ENCODE measurements at places on chromosomes 5 and 9. TPM values are rescaled to one million over a fixed set of nuclear protein-coding genes. Genes with fewer than 3 reads are reported as not detected.

PRLR gene
- polyA plus RNA-seq: 0.60 TPM

NME5 gene
- polyA plus RNA-seq: not detected

FLT4 gene
- polyA plus RNA-seq: 0.23 TPM

FAM221B gene
- not detected for polyA plus RNA-seq

CCDC171 gene
- polyA plus RNA-seq: 0.46 TPM

MZB1 gene
- polyA plus RNA-seq: 3.9 TPM

GFRA3 gene
- 0.69 TPM for polyA plus RNA-seq

CARD6 gene
- polyA plus RNA-seq: 2.8 TPM

C5orf58 gene
- polyA plus RNA-seq: not detected

GRCh38 chr9:27019589-27019988, 14.1 kb upstream of the LRRC19 start:
- no peak overlapping the region for H3K4me3 ChIP-seq
- no peak for DNase-seq
- no peaks in the 10 kb centered on the region for H3K27me3 ChIP-seq
- H3K27ac ChIP-seq: no peak overlapping the region
- no peaks in the 10 kb centered on the region for H3K4me1 ChIP-seq

- no peaks in the 10 kb centered on the region for H3K36me3 ChIP-seq
- no peak for DNase-seq
- no peak overlapping the region for H3K27ac ChIP-seq
- no peaks in the 10 kb centered on the region for H3K27me3 ChIP-seq
- peaks cover 6% of the 10 kb centered on the region for H3K4me1 ChIP-seq
Measured at GRCh38 chr5:143195491-143195890, 208.0 kb downstream of the NR3C1 start.

DNA sequence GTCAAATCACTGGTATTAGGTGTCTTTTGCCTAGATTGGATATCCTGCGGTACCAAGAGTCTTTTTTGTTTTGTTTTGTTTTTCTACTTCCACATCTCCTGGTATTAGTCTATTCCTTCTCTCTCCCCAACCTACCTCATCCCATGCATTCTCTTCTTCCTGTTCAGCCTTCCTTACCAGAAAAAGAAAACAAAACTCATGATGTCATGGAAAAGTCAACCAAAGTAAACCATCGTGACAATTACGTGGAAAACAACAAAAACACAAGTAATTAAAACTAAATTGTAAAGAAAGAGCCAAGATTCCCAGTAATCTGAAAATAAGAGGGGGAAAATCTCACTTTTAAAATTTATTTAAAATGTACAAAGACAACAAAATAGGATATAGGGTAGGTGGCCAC, 38.3 kb downstream of the TMEM167A start:
- peaks cover 9% of the 10 kb centered on the region for H3K4me1 ChIP-seq
- H3K27me3 ChIP-seq: no peaks in the 10 kb centered on the region
- H3K36me3 ChIP-seq: no peaks in the 10 kb centered on the region

GRCh38 chr5:6464441-6464840, 15.8 kb downstream of the UBE2QL1 start:
- no peaks in the 10 kb centered on the region for H3K36me3 ChIP-seq
- no peaks in the 10 kb centered on the region for H3K4me1 ChIP-seq
- H3K27ac ChIP-seq: no peak overlapping the region
- no peaks in the 10 kb centered on the region for H3K27me3 ChIP-seq
- DNase-seq: no peak
- H3K4me3 ChIP-seq: no peak overlapping the region

DNA sequence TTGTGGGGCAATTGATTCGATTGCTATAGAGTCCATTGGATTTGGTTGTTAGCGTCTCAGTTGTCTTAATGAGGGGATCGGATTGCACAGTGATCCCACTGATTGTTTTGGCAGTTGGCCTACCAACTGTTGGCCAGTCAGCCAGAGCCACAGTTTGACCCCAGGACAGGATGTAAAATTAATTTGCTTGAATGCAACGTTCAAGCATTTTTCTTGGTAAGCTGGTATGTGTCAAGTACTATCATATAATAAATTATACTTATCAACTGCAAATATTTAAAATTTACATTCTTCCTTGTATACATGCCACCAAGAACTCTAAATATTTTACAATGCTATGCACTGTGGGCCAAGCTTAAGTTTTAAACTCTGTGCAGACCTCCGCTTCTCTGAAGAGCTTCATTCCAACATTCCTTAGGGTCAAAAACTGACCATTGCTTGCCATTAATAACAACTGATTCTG, 80.4 kb upstream of the OSMR start:
- H3K36me3 ChIP-seq: no peaks in the 10 kb centered on the region
- DNase-seq: no peak
- H3K4me3 ChIP-seq: no peak overlapping the region
- H3K27me3 ChIP-seq: no peaks in the 10 kb centered on the region

DNA sequence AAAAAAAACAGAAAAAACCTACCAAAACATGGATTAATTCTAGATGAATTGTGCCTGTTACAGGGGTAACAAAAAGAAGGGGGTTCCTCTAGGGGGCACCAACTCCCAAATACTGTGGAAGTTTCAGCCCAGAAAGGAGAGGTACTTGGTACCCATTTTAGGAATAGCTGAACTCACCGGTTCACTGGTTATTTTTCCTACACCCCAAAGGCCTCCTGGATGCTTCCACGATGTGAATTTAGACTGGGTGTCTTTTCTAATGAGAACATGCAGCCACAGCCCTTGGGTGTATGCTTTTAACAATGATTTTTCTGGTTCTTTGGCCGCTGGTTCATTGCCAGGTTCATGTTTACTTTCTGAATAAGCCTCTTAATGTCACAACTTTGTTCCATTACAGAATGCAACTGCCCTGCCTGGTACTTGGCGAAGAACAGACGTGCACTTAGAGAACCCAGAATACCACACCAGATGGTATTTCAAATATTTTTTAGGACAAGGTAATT, 46.7 kb downstream of the GARNL3 start:
- H3K4me3 ChIP-seq: no peak overlapping the region
- no peaks in the 10 kb centered on the region for H3K27me3 ChIP-seq
- no peak for DNase-seq
- H3K36me3 ChIP-seq: peaks cover 8% of the 10 kb centered on the region
- peaks cover 11% of the 10 kb centered on the region for H3K4me1 ChIP-seq

GRCh38 chr5:80409367-80409966, 1.6 kb downstream of the ZFYVE16 start:
- H3K36me3 ChIP-seq: no peaks in the 10 kb centered on the region
- peak overlapping the region; percentile 83 for H3K4me3 ChIP-seq
- peaks cover 18% of the 10 kb centered on the region for H3K4me1 ChIP-seq
- peak overlapping the region; percentile 99 for H3K27ac ChIP-seq
- DNase-seq: no peak
- H3K27me3 ChIP-seq: no peaks in the 10 kb centered on the region

DNA sequence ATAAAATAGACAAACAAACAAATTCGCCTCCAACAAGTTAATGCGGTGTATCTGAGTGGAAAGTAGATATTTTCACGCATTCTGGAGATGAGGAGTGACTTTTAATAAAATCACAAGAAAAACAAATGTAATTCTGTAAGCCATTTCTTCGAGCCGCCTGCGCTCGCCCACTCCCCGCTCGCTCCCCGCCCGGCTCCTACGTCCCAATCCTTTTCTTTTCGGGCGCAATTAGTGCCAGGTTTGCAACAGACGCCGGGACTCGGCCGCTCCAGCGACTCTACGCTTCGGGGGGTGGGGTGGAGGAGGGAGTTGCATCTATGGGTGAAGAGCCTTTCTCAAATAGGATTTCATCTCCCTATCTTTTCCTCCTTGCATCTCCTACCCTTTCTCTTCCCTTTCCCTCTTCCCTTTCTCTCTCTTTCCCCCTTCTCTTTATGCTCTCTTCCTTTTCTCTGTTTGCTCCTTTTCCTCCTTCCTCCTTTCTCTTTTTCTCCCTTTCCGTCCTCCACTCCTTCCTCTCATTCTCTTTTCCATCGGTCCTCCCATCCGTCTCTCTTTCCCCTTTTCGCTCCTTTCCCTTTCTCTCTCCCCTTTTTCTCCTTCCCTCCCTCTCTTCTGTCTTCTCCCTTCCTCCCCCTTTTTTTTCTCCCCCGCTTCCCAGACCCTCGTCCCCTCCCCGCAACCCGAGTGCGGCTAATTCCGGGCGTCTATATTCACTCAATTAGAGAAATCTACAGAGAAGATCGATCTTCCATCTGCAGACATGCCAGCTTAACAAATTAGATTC, 6.1 kb upstream of the OTP start:
- H3K4me1 ChIP-seq: peaks cover 34% of the 10 kb centered on the region
- H3K27ac ChIP-seq: no peak overlapping the region
- peaks cover 57% of the 10 kb centered on the region for H3K27me3 ChIP-seq

DNA sequence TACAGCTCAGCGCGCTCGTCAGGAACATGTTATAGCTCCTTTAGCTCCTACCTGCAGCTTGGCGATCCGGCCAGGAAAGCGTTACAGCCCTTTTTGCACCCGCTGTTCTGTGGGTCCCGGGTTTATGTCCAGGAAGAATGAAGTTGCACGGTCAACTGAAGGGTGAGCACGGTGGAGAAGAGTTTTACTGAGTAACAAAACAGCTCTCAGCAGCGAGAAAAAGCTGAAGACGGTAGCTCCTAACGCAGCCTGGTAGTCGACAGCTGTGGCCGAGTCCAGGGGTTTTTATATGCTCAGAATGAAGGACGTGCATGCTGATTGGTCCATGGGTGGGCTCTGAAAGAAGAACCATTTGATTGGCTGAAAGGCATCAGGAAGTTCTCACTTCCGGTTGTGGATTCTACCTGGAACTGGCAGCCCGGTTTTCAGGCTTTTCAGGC, 1830.1 kb upstream of the NUDT12 start:
- H3K4me1 ChIP-seq: no peaks in the 10 kb centered on the region
- H3K4me3 ChIP-seq: no peak overlapping the region
- no peaks in the 10 kb centered on the region for H3K27me3 ChIP-seq
- H3K36me3 ChIP-seq: no peaks in the 10 kb centered on the region
- no peak for DNase-seq

- H3K4me3 ChIP-seq: peak within 1 kb of the TSS; percentile 20
- peak within 1 kb of the TSS; percentile 42 for H3K27ac ChIP-seq
- H3K27me3 ChIP-seq: no peaks in the 10 kb centered on the region
- H3K36me3 ChIP-seq: no peaks in the 10 kb centered on the region
- DNase-seq: no peak
- peaks cover 7% of the 10 kb centered on the region for H3K4me1 ChIP-seq
Measured at GRCh38 chr9:5510360-5510931, at the start of gene PDCD1LG2. PDCD1LG2 (plus strand) TSS chr9:5510531; CDS start chr9:5522547, 12,016 bp downstream.

- H3K27ac ChIP-seq: no peak overlapping the region
- no peak overlapping the region for H3K4me3 ChIP-seq
- no peaks in the 10 kb centered on the region for H3K4me1 ChIP-seq
- H3K27me3 ChIP-seq: no peaks in the 10 kb centered on the region
- no peaks in the 10 kb centered on the region for H3K36me3 ChIP-seq
Measured at GRCh38 chr9:100938507-100938906, 90.0 kb upstream of the PLPPR1 start.

GRCh38 chr5:14328144-14328543, 185.0 kb downstream of the TRIO start:
- no peak overlapping the region for H3K4me3 ChIP-seq
- no peaks in the 10 kb centered on the region for H3K27me3 ChIP-seq
- H3K27ac ChIP-seq: no peak overlapping the region
- H3K4me1 ChIP-seq: peaks cover 5% of the 10 kb centered on the region
- peaks cover 30% of the 10 kb centered on the region for H3K36me3 ChIP-seq

- H3K36me3 ChIP-seq: no peaks in the 10 kb centered on the region
- H3K27me3 ChIP-seq: no peaks in the 10 kb centered on the region
- peak overlapping the region; percentile 94 for H3K4me3 ChIP-seq
Measured at GRCh38 chr5:172004824-172005237, 1.6 kb downstream of the FBXW11 start.

DNA sequence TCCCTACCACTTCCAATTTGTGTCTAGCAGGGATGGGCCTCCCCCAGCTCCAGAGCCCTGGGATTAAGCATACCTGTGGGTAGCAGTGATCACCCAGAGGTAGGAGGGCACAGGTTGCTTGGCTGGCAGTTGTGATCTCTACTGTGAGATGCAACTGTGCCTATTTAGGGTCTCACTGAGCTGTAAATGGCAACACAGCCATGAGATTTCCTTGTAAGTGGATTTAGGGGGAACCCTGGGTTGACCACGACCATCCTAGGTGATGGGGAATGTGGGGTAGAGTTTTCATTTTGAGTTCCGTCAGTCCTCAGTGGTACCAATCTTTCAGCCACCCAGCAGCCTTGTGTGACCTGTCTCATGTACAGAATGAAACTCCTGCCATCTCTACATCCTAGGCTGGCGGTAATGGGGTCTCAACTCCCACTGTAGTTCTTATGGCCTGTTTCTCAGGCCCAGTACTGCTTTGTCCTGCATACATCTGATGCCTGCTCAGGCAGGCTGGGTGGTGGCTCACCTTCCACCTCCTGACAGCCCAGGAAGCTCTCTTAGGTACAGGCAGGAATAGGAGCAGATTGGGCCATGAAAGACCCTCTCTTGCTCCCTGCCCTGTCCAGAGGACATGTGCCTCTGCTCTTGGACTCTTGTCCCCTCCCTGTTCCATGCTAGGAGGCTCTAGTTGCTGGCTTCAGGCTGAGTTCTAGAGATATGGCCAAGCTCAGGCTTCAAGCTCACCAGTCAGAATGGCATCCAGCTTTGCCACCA, 8.1 kb downstream of the HNRNPAB start:
- no peaks in the 10 kb centered on the region for H3K4me1 ChIP-seq
- H3K36me3 ChIP-seq: peaks cover 44% of the 10 kb centered on the region
- no peak overlapping the region for H3K27ac ChIP-seq
- no peaks in the 10 kb centered on the region for H3K27me3 ChIP-seq

DNA sequence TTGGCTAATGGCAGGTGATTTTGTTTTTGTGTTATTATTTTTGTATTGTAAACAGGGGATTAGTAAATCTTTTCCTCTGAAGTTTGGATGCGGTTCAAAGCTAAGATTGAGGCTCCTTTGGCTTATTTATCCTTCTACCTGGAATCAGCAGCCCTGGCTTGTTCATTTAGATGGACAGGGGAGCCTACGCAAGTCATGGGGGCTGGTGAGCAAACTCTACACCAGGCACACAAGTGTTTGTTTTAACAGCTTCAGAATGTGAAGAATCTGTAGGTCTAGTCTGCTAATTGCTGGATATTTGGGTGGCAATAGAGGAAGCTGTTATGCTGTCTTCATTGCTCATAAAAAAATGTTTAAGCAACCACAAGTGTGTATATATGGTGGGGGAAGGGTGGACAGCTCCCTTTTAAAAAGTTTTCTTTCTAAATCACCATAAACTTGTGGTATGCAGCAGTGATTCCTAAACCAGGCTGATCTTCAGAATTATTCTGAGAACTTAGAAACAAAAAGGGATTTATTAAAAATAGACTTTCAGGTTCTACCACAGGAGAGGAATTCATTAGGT, 20.7 kb downstream of the ZNF462 start:
- DNase-seq: no peak
- no peaks in the 10 kb centered on the region for H3K27me3 ChIP-seq
- H3K27ac ChIP-seq: no peak overlapping the region

- peaks cover 20% of the 10 kb centered on the region for H3K36me3 ChIP-seq
- DNase-seq: no peak
- H3K4me3 ChIP-seq: no peak overlapping the region
- no peak overlapping the region for H3K27ac ChIP-seq
- no peaks in the 10 kb centered on the region for H3K27me3 ChIP-seq
Measured at GRCh38 chr9:91720313-91720712, 229.7 kb downstream of the ROR2 start.

Measured in sigmoid colon (tissue), 7 donors.